Activated T-helper 9 cell treated with anti-CD3 and anti-CD28 coated beads, Interleukin-2, amount 50 U/mL, for 16 hours (primary cell): ENCODE measurements at places on chromosomes 5 and 9.

DNA sequence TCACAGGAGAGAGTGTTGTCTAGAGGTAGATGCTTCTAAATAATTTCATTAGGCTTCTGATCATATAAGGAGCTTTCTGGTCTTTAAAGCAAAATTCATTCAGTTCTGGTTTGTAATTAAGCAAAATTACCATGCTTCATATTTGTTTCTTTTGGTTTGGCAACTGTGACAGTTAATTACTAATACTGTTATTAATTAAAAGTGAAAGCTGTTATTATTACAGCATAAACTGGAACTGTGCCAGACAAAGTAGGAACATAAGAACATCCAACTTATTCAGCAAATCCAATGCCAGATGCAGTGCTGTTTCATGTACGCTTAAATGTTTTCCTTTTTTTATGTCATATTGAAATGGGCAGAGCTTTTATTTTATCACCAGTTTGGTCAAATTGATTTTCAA lies 70.4 kb upstream of the DAB2 start:
- no peak for DNase-seq

- DNase-seq: no peak
Observed at GRCh38 chr5:149614034-149614907, 33.0 kb downstream of the ARHGEF37 start.

GRCh38 chr5:61771808-61772207 lies 439.8 kb downstream of the ZSWIM6 start:
- DNase-seq: no peak

DNA sequence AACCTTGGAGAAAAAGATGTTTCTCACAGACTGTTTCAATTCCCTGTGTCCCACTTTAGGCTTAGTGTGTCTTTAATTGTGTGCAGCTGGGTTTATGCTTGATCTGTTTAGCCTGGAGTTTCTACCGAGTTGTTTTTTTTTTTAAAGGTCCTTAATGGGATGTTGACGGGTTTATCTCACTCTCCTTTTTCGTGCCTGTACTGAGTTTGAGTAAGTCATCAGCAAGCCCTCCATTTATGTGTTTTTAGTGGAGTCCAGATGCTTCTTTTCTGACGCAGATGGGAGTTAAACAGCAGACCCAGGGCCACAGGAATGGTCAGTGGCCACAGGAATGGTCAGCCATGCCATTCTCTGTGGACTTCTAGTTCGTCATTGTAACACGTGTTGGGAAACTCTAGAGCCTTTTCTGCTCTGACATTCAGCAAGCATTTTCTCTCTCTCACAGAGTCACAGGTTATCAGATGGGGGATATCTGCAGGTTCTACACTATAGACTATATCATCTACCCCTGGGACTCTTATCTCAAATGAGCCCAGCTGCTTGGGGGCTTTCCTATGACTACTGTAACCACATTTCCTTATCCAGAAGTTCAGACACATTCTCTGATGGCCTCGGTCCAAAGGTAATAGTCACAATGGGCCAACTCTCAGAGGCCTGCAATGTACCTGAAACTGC lies 190.5 kb downstream of the TTLL11 start:
- DNase-seq: no peak

GRCh38 chr5:138725818-138726416 lies 27.3 kb upstream of the CTNNA1 start:
- DNase-seq: no peak

DNA sequence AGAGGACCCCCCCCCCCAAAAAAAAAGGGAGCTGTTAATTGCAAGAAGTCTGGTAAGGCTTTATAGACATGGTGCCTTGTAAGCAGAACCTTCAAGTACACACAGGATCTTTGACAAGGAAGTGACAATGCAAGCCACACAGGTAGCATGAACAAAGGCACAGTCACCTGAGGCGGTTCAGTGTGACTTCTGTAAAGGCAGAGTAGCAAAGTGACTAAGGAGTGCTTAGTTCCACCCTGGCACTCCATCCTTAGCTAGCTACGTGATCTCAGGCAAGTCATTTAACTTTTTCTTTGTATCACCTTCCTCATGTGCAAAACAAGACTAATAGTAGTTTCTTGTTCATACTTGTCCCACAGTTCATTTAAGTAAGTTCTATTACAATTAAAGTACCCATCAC lies 282.0 kb downstream of the PRELID2 start:
- DNase-seq: no peak

- DNase-seq: no peak
Observed at GRCh38 chr5:637581-638450, 25.7 kb downstream of the CEP72 start.

- DNase-seq: peak; percentile 40
Observed at GRCh38 chr9:132169672-132170392, 8.0 kb downstream of the NTNG2 start.

GRCh38 chr9:94603259-94604160 lies 9.9 kb upstream of the FBP2 start:
- peak; percentile 21 for DNase-seq

- no peak for DNase-seq
Observed at GRCh38 chr9:95515272-95516113, 1.3 kb downstream of the PTCH1 start.
